Retinal pigment epithelial cell (primary cell): ENCODE measurements at places on chromosomes 2 and 18.

DNA sequence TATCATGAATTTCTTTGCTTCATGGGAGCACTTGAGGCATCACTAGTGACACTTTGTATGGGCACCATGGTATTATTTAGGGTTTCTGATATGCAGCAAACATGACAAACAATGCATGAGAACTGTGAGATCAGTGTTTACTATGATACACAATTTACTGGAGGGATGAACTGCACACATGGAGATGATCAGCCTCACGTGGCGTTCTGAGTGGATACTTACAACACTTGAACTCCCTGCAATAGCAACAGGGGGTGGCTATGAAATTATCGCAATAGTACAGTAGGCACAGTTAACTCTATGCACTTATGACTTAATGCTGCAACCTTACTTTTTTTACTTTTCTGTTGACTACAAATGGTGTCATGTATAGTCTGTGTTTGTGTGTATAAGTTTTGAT is 18.5 kb upstream of the UGT1A8 start:
- DNase-seq, result no peak

DNA sequence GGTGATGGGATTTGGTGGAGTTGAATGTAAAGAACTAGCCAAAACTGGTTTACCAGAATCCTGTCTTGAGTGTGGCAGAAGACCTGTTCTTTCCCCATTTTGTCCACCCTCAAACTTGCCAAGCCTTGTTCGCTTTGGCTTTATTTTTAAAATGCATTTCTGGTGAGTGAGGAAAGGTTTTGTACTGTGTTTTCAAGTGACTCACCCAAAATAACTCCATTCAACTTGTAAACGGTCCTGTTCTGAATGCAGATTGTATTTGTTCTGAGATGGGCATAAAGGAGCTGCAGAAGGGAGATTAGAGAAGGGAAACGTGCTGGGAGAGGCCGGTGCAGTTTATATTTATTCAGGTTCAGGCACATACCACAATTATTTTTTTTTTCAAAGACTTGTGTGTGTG is 5.3 kb upstream of the ITPRID2 start:
- no peak for DNase-seq

- no peak for DNase-seq
Observed at GRCh38 chr2:53672881-53673522, 94.6 kb upstream of the CHAC2 start.

DNA sequence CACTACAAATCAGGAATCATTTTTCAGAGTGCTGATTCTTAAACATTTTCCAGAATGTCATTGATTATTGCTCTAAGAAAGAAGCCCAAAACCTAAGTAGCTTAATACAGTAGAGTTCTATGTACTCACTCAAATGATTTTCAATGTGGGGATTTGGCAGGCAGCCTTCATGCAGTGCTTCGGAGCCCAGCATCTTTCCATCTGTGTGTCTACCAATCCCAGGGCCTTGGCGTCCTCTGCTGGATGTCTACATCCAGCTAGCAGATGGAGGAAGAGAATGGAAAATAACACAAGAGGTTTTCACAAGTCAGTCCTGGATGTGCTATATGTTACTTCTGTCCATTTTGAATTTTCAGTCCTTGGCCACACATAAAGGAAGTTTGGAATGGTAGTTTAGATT is 151.8 kb downstream of the RDH14 start:
- no peak for DNase-seq

- DNase-seq, result no peak
Observed at GRCh38 chr2:74286725-74287124, 56.5 kb downstream of the SLC4A5 start.
